HepG2 (cell line): ENCODE measurements at places on chromosomes 3 and 15.

DNA sequence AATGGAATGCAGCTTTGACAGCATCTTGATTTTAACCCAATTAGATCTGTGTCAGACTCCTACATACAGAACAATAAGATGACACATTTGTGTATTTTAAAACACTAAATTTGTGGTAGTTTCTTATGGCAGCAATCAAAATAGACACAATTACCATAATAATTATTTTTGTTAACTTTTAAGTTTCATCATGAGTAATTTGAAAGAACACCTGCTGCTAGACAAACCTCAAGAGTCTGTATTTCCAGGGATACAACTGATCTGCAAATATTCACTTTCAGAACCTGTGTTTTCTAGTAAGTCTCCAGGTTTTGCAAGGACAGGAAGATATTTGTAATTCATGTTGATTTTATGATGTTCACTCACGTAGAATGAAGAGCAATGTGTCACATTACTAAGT lies 736.8 kb downstream of the DIPK2A start:
- DNase-seq, result no peak

DNA sequence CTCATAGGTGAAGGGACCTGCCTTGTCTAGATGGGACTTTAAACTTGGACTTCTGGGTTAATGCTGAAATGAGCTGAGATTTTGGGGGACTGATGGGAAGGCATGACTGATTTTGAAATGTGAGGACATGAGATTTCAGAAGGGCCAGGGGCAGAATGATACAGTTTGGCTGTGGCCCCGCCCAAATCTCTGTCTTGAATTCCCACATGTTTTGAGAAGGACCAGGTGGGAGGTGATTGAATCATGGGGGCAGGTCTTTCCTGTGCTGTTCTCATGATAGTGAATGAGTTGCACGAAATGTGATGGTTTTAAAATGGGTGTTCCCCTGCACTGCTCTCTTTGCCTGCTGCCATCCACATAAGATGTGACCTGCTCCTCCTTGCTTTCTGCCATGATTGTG lies 42.8 kb downstream of the ILDR1 start:
- no peak for DNase-seq

- no peak for DNase-seq
These were observed 139.5 kb downstream of the CNTN6 start for GRCh38 chr3:1232276-1232675.

DNA sequence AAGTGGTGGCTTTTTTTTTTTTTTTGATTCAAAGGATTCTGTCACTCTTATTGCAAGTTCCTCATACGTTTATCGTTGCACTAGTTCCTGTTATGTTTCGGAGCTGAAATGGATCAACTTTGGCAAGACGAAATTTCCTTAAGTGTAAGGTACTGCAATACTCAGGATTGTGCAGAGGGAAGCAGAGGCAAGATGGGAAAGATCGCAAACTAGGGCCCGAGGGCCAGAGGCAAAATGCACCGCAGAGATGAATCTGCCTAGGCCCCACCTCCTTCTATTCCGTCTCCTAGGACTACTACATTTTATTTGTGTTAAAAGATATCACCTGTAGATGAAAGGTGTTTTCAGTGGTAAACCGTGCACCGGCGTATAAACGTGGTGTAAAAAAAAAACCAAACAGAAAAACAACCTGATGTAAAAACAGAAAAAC lies 331 bp downstream of the RNU6-1 start:
- peak; percentile 40 for DNase-seq

DNA sequence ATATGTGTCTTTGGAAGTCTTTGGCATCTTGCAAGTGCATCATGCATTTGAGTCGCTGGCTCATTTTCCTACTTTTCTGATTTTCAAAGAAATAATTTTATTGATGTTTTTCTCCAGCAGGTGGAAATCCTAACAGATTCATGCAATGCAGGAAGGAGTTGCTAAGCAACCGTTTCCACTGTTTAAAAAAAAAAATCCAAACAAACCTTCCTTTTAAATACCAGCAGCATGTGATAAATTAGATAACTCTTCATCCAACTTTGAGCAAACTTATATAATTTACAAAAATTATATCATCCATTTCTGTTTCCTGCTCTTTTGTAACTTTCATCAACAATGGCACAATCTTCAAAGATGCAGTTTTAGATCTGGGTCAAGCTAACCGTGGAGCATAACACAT lies 364.1 kb downstream of the MFSD1 start:
- DNase-seq, result no peak

DNA sequence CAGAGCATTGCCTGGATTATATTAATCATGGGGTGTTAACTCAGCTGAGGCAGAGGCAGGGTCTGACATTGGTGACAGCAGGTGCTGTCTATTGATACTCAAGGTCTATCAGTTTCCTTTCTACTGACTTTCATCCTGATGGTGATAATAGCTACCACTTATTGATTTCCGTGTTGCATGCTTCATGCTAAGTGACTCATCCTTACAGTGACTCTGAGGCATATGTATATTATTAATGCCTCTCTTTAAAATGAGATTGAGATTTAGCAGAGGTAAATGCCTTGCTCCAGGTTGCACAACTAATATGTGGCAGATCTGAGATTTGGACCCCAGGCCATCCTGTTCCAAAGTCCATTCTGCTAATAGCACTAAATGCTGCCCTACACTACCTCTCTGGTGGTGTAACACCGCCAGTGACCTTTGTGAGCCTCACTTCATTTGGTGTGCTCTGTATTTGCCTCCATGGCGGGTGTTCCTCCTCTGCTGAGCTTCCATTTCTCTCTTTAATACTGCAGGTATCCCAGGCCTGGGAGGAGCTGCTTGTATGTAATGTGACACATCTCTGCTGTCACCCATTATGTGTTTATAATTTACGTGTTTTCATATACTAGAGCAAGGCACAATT lies 50.4 kb downstream of the GPR171 start:
- DNase-seq, result no peak

DNA sequence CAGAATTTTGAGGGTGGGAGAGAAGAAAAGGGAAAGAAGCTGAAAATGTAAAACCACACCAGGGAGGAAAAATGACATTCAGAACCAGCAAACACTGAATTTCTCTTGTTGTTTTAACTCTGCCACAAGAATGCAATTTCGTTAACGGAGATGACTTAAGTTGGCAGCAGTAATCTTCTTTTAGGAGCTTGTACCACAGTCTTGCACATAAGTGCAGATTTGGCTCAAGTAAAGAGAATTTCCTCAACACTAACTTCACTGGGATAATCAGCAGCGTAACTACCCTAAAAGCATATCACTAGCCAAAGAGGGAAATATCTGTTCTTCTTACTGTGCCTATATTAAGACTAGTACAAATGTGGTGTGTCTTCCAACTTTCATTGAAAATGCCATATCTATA lies 15.5 kb downstream of the GREM1 start:
- DNase-seq, result no peak

DNA sequence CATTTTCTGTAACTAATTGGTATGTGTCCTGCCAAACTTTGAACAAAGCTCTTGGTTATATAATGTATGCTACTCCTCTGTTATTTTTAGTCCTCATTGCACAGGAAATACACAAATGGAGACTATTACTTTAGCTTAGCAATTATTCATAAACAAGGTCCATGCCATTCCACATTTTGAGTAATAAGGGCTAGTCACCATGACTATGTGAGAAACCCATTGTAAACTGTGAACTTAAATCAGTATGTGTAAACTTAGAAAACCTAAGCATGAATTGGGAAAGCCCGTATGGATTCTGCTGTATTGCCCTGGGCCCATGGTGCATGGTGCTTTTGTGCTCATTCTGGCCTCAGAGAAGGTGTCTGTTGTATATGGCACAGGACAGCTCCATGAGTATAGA lies 100.3 kb downstream of the HCN4 start:
- DNase-seq, result no peak

- no peak for DNase-seq
These were observed 8.0 kb upstream of the B3GNT5 start for GRCh38 chr3:183244981-183245476.

- peak; percentile 57 for DNase-seq
These were observed 79.7 kb downstream of the TMEM266 start for GRCh38 chr15:76139368-76140073.

GRCh38 chr3:34650131-34650530 lies 851.7 kb downstream of the PDCD6IP start:
- no peak for DNase-seq
